ENCODE measurements at places on chromosomes 2 and 18.

DNA sequence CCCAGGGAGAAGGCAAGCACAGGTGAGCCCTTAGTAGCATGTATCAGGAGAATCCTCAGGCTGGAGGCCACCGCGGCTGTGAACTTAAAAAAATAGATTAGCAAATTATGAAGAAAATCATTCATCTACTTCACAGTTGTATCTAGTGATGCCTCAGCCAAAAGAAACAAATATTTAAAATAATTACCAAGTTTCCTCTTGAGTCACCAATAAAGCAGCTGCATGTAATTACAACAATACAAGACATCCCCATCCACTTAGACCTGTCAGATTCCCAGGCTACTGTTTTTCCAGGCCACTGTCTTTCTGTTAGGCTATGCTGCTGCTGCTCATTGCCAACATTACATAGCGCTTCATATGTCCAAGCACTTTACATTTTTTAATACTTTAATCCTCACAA, 54.6 kb upstream of the PHLPP1 start:
- DNase-seq, result no peak

GRCh38 chr2:20755132-20755800, 67.6 kb downstream of the LDAH start:
- DNase-seq, result no peak

- no peak for DNase-seq
Observed at GRCh38 chr2:232434091-232434490, 21.9 kb upstream of the ALPI start.

DNA sequence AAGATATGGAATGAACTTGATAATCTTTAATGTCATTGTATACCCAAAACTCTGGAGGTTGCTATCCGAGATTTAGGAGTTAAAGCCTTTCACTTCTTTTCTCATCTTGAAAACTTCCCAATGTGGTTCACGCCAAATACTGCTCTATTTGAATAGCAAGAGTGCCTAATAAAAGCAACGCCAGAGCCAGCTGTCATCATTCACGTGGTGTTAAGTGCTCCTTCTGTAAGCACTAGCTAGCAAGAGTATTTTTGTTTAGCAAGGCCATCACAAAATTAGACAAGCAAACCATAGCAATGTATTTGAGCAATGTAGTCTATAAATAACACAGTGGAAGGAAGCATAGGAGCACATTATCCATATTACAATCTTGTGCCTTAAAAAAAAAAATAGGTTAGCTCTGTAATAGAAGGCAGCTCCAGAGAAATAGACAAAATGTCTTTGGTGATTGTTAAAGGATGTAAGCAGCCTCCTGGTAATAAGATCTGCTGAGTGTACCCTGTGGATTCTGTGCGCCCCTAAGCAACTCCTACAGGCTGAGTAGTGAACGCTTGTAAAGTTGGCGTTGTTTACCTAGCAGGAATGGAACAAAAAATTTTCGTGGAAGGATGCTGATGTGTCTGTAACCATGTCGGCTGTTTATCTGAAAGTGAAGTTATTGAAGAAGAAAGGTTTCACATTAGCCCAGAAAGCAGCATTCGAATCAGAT, 518.0 kb downstream of the CNTNAP5 start:
- no peak for DNase-seq

All from stimulated activated naive CD8-positive, alpha-beta T cell treated with anti-CD3 and anti-CD28 coated beads, Interleukin-15, Interleukin-2, amounts not matched to agents 100 U/mL and 50 U/mL, for 24 hours (primary cell).